ENCODE measurements at places on chromosomes 2 and 18.

- no peak for DNase-seq
These were observed 292.4 kb downstream of the TRIB2 start for GRCh38 chr2:13009027-13009642.

DNA sequence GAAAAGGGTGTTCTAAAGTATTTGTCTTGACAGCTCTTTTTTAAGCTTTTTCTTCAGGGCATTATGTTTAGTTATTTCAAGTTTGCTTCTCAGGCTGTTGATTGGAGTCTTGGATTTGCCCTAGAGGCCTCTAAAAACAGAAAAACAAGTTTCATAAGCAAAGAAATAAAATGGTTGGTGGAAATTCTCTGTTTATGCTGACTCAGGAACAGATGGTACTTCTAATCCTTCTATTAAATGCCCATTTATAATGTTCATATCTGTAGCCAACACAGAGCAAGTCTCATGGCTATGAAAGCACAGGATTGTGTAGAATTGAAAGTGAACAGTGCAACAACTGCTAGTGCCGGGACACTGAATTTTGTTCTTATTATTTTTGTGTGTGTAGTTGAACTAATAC, 60.4 kb downstream of the KCNJ3 start:
- no peak for DNase-seq

GRCh38 chr2:150153646-150154307, 333.7 kb downstream of the RND3 start:
- no peak for DNase-seq

DNA sequence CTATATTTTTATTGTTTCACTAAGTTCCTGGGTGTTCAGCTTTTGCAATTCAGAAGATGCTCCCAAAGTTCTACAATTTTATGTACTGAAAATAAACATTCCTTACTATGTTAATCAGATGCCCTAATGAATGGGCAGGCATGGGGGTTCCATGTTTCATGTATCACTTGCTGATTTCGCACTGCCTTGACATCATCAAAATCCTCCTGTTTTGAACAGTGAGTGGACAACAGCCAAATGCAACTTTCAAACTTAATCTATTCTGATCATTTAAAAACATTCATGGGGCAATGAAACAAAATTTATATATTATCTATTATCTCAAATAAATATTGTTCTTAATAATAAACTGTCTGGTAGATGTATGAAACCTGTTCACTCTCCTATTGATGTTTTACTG, 43.2 kb downstream of the ZEB2 start:
- DNase-seq: no peak

GRCh38 chr2:2580341-2580740, 249.3 kb upstream of the MYT1L start:
- DNase-seq: no peak

DNA sequence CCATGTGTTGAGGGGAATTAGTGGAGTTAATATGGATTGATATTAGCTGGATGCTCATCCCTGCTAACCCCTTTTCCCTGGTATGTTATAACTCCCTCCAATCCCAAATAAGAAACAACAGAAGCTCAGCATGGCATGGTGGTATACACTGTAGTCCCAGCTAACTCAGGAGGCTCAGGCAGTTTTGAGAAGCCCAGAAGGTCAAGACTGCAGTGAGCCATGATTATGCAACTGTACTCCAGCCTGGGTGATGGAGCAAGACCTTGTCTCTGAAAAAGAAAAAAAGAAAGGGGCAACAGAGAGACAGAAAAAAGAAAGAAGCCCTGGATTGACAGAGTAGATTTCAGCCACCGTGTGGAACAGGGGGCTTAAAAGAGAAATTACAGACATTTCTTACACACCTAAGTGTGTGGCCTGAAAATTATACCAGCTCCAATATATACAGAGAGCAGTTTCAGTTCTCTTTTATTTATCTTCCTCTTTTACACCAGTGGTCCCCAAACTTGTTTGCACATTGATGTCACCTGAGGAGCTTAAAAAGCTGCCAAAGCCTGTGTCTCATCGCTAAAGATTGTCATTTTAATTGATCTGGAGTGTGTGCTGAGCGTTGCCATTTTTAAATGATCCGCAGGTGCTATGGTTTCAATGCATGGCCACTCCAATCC, 203.6 kb downstream of the UBE2E3 start:
- DNase-seq: no peak

DNA sequence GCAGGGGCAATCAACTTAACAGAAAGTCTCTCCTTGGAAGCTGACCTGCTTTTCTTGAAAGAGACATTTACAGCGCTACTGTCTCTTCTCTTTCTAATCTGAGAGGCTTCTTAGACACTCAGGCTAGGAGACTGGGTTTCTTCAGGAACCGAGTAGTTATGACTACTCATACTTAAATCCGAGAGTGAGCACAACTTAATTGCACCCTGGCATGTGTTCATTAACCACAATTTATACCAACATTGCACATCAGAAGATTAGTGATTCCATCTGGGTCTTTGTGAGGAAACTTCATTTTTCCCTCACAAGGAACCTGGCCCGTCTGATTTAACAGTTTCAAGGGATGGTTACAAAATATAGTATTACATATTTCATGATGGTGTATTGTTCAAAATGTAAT, 176.9 kb downstream of the UBE2E3 start:
- no peak for DNase-seq

DNA sequence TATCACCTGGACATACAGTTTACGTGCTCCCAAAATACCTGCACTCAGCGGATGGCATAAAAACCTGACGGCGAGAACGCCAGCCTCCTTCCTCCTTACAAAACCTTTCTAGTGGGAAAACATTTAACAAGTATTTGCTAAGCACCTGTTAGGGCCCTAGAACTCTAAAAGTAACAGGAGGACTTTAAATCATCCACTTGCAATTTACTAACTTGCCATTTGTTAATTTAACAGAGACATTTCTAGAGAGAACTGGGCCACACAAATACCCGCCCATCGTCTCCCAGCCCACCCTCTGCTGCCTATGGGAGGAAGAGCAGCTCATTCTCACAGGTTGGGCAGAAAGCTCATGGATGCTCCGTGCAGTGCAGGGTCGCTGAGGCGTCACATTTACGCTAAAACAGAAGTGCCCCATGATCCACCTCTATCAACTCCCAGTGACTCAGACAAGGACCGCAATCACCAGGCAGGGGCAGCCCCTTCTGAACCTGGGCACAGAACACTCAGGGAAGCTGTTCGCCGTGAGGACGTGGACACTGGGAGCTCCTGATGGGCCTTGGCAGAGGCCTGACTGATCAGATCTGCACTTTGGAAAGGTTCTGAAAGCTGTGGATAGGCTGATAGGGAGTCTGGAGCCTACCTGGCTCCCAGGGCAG, 106.9 kb downstream of the HDAC4 start:
- DNase-seq: no peak

DNA sequence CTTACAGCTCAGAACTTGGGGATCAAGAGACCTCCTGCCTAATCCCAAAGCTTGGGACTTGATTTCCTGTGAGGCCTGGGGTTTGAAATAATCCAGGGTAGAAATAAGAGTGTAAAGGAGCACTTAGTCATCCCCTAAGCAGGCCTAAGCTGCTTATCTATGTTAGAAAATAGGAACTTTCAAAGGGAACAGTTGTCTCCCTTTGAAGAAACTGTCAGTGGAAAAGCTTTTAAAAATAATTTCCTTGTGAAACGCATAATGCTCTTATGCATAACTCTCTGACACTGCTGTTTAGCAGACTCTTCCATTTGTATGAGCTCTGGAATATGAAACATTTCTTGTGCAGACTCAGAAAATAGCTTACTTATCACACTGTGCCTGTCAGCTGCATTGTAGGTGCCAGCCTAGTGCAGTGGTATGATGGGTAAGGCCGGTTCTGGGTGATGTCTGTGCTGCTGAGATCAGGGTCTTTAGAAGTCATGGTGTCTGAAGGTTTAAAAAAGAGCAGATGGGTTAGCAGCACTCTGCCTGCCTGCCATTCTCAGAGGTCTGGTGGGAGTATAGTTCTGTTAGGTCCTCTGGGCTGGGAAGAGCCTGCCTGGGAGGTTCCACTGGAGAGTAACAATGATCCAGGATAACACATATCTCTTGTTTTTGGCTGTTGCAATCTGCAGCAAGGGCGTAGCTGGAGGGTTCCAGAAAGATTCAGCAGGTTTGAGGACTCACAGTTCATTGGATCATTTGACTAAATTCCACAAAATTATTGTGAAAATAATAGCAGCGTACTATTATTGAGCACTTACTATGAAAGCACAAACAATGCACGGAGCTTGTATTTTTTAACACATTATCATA, 283.2 kb upstream of the MEX3C start:
- DNase-seq: no peak

- DNase-seq: no peak
These were observed 143.4 kb upstream of the STK17B start for GRCh38 chr2:196314780-196315179.

- DNase-seq: no peak
These were observed 371.6 kb upstream of the SLC8A1 start for GRCh38 chr2:40823478-40823877.

- no peak for DNase-seq
These were observed 38.7 kb downstream of the ZNF521 start for GRCh38 chr18:25313268-25313667.

DNA sequence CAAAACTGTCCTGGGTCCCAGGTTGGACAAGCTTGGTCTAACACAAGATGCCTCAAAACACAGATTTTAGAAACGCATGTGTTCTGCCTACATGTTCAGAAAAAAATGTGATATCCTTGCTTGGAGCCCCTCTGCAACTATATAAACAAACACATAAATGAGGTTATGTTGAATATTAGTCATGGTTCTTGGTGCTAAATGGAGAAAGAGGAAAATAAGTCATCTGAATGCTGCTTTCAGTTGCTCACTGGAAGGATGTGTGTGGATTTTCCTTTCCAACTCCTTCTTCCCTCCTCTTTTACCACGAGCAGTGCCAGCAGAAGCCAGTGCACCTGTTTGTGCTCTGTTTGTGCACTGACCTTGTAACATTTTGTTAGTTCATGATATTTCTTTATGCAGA, 85.3 kb downstream of the PIEZO2 start:
- DNase-seq: no peak

- no peak for DNase-seq
These were observed 27.3 kb downstream of the LPIN2 start for GRCh38 chr18:2985628-2986027.

GRCh38 chr2:9757501-9758264, 85.6 kb upstream of the TAF1B start:
- no peak for DNase-seq

DNA sequence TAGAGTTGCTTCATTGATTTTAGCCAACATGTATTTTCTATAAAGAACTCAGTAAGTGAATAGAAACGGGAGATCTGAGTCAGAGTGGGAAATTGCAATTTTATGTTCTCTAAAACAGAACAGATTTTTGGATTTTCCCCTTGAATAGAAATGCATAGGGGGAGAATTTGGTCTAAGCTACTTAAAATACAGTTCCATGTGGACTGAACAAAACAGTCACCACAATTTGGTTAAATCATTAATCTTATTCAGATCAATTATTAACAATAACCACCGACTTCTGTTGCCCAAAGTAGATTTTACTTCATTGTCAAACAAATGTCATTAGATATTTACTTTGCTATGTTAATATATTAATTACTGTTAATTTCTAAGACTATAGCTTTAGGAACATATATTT, 107.7 kb downstream of the SCG2 start:
- DNase-seq: no peak

- DNase-seq: no peak
These were observed 144.1 kb downstream of the NDUFA10 start for GRCh38 chr2:239881031-239881471.

- DNase-seq: no peak
These were observed 726.8 kb upstream of the GCFC2 start for GRCh38 chr2:76437564-76437963.

GRCh38 chr2:8666581-8666980, 15.3 kb upstream of the ID2 start:
- no peak for DNase-seq

- DNase-seq: no peak
These were observed 70.8 kb downstream of the QPCT start for GRCh38 chr2:37415128-37415820.

DNA sequence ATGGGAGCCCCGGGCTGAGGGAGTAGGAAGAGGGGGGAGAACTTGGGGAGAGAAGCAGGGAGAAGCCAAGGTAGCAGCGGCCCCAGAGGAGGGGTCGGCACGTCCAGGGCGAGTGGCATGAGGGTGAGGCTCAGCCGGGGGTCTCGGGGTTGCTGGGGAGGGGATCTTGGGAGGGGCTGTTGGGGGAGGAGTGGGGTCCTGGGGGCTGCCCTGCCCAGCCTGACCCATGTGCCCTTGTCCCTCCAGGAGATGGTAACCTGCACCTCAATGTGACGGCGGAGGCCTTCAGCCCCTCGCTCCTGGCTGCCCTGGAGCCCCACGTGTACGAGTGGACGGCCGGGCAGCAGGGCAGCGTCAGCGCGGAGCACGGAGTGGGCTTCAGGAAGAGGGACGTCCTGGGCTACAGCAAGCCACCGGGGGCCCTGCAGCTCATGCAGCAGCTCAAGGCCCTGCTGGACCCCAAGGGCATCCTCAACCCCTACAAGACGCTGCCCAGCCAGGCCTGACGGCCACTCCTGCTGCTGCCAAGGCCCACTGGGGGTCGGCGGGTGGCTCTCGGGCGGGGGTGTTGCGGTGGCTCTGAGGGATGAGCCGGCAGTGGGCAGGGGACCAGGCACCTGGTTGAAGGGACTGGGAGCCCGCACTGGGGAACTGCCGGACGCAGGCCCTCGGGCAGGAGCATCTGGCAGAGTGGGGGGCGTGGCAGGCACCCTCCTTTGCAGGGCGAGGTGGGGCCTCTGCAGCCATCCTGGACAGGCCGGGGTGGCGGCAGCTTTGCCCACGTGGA, 9.0 kb upstream of the GAL3ST2 start:
- DNase-seq: no peak

- no peak for DNase-seq
These were observed 97.7 kb upstream of the SIX3 start for GRCh38 chr2:44843641-44844310.

DNA sequence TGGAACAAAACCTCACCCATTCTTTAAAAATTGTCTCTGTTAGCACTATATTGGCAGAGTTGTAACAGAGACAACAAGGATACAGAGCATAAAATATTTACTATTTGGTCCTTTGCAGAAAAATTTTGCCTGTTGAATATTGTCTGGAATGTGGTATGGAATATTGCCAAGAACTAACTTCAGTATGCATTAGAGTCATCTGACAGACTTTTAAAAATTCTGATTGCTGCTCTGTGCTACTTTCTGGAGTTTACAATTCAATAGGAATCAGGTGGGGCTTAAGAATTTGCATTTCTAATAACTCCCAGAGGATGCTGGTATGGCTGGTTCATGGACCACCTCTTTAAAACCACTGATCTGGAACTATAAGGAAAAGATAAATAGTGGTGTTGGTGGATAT, 32.8 kb upstream of the NYAP2 start:
- no peak for DNase-seq

DNA sequence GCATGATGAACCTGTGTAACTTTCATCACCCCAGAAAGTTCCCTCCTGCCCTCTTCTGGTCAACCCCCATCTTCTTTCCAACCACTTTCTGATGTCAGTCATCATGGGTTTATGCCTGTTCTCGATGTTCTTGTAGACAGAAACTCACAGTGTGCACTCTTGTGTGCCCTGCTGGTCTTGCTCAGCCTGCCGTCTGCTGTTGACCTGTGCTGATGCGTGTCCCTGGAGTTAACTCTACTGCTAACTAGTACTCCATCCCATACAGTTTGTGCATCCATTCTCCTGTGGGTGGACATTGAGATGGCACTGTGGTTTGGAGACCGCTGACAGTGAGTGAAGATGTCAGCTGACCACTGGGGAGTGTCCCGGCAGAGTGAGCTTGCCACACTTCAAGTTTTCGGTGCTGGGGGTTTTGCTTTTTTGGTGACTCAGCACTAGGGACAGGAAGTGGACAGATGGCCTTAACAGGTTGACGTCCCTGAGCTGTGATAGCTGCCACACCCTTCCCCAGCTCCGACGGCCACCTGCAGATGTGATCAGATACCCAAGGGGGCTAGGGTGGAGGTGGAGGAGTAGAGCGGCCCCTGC, 14.8 kb downstream of the KLHL29 start:
- no peak for DNase-seq

Measured in NT2/D1 (cell line).